Right cardiac atrium (tissue), 5 donors: ENCODE measurements at places on chromosomes 6 and 20. TPM values are rescaled to one million over a fixed set of nuclear protein-coding genes. Genes with fewer than 3 reads are reported as not detected.

DNA sequence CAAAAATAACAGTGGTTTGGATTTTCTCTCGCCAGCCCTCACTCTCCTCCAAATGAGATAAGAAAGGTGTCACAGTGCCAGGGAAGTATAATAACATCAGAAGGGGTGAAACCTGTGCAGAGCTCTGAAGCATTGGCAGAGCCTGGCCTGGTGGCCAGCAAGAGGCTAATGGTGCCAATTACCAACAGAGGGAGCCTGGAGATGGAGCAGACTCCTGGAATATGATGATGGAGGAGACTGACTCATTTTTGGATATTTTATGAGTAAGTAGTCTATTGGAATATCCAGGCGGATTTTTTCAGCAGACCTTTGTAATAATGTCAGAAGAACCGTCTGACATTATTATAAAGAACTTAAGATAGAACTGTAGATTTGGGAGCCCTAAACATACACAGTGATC, 442.6 kb upstream of the MARCKS start:
- DNase-seq: peak; percentile 47

DNA sequence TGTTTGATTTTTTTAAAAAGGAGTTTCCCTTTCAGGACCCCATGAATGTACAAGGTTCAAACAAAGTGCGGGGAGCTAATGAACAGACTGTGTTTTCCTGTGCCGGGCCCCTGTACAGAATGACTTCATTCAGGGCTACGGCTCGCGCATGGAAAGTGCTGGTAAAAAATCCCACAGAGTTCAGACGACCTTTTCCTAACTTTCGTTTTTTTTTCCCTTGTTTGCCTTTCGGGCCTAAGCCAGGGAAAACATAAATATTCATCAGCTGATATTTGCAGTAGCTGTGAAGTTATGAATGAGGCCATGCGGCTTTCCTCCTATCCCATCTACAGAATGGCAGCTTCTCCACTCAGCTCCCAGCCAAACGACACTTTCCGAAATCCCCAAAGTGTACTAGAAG, 74.0 kb downstream of the HAO1 start:
- DNase-seq: peak; percentile 13

DNA sequence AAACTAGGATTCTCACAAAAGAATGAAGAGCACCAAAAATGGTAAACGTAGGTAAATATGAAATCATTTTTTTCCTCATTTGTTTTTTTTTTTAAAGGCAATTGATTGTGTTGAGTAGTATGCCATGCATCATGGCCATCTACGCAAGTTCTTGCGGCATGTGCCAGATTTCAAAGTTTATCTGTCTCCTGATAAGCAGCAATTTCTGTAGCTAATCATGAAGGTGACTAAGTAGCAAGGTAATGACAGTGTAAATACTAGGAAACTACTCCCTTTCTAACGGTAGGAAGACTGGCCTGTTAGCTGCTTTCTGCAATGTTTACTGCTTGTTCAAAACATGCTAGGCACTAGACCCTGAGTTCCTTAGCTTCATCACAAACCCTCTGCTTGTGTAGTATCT, 13.4 kb upstream of the LY86 start:
- DNase-seq: no peak

GRCh38 chr6:89071036-89071435, 9.5 kb upstream of the PNRC1 start:
- no peak for DNase-seq

DNA sequence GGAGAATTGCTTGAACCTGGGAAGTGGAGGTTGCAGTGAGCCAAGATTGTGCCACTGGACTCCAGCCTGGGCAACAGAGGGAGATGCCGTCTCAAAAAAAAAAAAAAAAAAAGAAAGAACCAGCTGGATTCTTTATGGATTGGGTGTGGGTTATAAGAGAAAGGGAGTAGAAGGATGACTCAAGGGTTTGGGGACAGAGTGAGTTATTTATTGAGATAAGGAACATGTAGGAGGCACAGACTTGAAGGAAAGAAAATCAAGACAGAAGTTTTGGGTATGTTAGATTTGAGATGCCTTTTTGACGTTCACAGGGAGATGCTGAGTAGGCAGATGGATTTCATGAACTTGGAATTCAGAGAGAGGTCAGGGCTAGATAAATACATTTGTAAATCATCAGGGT, 47.6 kb downstream of the KIZ start:
- no peak for DNase-seq

DNA sequence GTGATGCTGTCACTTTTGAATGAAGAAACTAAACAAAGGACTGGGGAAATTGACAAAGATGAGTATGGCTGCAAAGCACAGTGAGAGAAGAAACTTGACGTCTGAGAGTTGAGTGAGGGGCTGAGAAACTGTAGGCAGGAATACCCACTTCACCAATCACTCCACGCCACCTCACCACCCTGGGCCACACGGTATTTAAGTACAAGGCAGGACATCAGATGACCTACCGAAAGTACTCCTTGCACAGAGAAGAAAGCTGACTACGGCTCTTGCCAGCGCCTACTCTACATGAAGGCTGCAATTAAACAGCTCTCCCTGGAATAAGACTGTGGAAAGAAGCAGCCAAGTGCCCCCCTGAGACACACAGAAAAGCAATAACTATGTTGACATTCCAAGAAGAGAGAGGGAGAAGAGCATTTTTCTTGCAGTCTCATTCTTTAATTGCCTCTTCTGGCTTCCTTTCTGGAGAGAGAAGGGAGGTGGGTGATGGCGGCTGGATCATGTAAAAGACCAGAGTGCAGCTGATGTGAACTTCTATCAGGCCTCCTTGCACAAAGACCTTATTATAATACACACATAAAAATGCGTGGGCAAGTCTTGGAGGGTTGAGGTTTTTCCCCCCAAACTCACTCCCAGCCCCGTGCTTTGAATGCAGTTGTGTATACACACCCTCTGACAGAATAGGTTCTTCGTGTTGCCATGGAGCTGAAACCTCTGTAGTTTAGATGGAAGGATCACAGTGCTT, 44.6 kb downstream of the HIVEP2 start:
- DNase-seq: no peak

Gene RBM12
- 57.8 TPM for total RNA-seq

Gene BPIFB3
- not detected for total RNA-seq

DNA sequence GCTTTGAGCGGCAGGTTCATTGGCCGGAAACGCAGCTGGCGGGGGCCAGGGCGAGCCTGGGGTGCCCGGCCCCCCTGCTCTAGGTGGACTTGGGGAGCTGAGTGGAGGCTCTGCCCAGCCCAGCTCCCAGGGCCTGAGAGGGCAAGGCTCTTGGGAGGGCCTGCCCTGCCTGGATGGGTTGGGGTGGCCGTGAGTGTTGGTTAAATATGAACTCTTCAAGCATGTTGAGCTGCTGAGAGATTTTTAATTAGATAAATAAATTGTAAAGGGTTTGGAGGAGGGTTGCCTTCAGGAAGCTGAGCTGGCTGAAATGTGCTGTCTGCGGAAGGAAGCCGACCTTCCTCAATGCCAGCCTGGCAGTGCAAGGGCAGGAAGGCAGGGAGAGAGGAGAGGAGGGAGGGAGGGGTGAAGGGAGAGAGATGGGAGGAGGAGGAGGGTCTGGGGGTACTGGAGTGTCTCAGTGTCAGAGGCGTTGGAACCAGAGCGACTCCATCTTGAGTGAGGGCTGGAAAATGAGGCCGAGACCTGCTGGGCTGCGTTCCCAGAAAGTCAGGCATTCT, 39.4 kb upstream of the PMEPA1 start:
- DNase-seq: no peak

DNA sequence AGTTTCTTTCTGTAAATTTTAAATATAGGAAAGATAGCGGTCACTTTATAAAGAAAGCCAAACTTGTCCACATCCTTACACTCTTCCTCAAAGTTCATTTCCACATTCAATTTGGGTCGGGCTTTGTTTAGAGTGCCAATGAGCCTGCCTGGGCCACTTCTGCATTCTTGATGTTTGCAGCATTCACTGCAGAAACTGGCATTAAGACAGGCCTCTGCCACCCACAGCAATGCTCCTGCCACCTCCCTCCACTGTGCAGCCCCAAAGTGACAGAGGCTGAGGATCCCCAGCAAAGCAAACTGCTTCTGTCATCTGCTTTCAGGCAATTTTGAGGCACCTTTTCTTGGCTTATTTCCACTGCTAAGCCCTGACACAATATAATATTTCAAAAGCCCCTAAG, 61.2 kb downstream of the TNFAIP3 start:
- peak; percentile 48 for DNase-seq

Gene FBXO30
- total RNA-seq: 13.4 TPM
